Stimulated activated CD8-positive, alpha-beta memory T cell treated with anti-CD3 and anti-CD28 coated beads, Interleukin-15, amount 100 ng/mL, for 24 hours (primary cell): ENCODE measurements at places on chromosomes 16 and 17.

DNA sequence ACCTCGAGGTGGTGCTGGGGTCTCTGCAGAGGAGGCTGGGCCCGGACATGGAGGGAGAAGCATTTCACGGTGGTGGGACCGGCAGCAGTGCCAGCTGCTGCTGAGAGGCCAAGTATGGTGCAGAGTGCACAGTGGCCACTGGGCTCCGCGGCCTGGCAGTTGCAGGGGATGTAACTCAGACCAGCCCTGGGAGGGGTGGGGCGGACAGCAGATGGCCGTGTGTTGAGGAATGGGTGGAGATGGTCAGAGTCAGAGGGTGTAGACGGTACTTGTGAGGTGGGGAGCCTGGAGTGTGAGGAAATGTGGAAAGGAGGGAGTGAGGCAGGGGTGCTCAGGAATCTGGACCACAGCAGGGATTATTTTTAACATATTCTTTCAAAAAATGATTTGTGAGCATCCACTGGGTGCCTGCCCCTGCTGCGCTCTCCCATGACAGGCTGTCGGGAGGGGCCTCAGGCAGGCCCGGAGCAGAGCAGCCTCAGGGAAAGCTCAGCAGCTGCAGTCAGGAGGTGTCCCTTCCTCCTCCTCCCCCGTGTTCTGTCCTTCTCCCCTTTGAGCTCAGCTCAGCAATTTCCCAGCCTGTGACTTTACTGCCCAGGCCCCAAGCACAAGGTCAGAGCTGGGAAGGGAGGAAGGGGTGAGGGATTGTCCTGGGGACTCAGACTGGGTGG, 113.1 kb downstream of the RAP1GAP2 start:
- DNase-seq = no peak

DNA sequence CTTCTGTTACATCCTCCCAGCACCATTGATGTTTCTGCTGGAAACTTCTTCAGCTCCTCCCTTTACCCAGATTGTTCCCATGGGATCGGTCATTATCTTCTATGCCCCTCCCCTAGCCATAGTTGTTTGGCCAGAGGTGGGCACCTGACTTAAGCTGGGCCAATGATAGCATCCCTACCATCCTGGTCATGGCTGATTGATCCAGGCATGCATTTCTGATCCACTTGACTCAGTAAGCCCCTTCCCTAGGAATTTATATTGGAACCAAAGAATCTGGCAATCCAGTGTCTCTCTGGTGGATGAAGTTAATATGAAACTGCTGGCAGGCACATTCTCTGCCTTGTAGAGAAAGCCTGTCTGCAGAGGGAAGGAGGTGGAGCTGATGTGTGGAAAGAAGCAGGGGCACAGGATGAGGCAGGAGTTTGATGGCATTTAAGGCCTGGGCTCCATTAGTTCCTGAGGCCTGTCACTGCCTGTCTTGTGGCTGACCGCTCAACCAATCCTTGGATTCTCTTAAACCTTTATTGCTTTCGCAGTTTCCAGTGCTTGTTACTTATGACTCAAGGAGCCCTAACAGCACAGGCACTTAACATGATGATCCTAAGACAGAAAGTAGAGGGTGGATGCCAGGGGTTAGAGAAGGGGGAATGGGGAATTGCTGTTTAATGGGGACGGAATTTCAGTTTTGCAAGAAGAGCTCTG, 152.4 kb downstream of the ABCC12 start:
- DNase-seq = no peak

- DNase-seq = no peak
These were observed 6.5 kb downstream of the DPEP2 start for GRCh38 chr16:67992661-67993206.

- DNase-seq = peak; percentile 90
These were observed 580 bp upstream of the KANSL1 start for GRCh38 chr17:46193626-46194392.

DNA sequence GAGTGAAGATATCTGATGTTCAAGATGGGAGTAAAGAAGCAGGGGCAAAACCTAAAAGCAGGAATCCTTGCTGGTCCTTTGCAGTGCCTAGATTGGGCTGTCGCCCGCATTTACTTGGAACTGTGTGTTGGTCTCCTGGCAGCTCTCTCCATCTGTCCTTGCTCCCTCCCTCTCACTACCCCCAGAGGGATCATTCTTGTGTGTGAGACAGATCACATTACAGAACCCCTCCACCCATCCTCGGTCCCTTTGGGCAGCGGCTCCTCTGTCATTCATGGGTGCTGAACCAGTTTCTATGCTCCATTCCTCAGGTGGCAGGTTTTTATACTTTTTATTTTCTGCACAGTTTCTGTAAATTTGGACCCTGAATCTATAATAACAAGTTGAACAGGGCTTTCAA, 99.4 kb upstream of the MYOCD start:
- DNase-seq = no peak

- no peak for DNase-seq
These were observed 787 bp downstream of the PRKAR1A start for GRCh38 chr17:68512960-68513474.

DNA sequence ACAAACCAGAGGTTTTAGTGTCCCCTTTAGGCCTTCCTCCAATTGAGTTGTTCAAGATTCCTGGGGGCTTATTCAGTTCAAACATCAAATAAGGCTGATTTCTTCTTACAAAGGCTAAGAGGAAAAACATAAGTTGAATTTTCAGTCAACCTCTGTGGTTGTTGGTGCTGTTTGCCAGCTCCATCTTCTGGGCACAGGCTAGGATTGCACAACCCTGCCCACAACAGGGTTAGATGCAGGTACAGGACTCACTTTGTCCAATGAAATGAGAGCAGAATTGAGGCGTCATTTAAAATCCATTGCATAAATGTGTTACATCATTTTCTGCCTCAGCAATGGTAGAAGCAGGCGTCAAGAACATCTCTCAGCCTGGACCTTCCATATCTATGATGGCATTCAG, 173.3 kb downstream of the PMP22 start:
- no peak for DNase-seq
